Mammary epithelial cell (primary cell): ENCODE measurements at places on chromosomes 13 and 19. TPM values are rescaled to one million over a fixed set of nuclear protein-coding genes. Genes with fewer than 3 reads are reported as not detected.

CCDC70 gene
- not detected in 2 replicates for total RNA-seq

ZNF93 gene
- total RNA-seq, result 2.8 and 6.4 TPM in 2 replicates

- DNase-seq, result no peak
Measured at GRCh38 chr19:18742838-18743783, 48.0 kb downstream of the COMP start.

ZGLP1 gene
- total RNA-seq, result 3.7 and 5.5 TPM in 2 replicates

- no peak for DNase-seq
Measured at GRCh38 chr13:106530980-106531481, 4.4 kb downstream of the EFNB2 start.

- no peak for DNase-seq
Measured at GRCh38 chr13:106709522-106709921, 141.6 kb upstream of the ARGLU1 start.

GRCh38 chr13:40979232-40979631, 39.9 kb downstream of the ELF1 start:
- no peak for DNase-seq

SRRM5 gene
- 0.24 TPM in 1 of 2 replicates, not detected in the other for total RNA-seq

GRCh38 chr13:24036115-24036514, 124.4 kb upstream of the SPATA13 start:
- DNase-seq, result no peak

DNA sequence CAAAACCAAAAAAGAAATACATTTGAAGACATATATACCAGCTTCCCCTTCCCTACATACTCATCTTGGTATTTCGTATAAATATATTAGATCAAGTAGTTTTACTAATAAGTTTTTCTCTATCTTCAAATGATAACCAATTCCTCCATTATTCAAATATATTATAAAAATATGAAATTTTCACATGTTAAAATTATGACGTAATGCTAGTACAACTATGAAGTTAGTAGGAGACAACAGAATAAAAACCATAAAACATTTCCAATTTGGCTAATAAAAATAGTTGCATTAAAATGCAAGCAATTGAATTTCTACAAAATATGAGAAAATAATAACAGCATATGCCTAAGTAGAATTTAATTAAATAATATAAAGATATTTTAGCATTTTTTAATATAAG, 501.8 kb upstream of the SLITRK5 start:
- no peak for DNase-seq

KRI1 gene
- total RNA-seq, result 10.3 TPM

DNA sequence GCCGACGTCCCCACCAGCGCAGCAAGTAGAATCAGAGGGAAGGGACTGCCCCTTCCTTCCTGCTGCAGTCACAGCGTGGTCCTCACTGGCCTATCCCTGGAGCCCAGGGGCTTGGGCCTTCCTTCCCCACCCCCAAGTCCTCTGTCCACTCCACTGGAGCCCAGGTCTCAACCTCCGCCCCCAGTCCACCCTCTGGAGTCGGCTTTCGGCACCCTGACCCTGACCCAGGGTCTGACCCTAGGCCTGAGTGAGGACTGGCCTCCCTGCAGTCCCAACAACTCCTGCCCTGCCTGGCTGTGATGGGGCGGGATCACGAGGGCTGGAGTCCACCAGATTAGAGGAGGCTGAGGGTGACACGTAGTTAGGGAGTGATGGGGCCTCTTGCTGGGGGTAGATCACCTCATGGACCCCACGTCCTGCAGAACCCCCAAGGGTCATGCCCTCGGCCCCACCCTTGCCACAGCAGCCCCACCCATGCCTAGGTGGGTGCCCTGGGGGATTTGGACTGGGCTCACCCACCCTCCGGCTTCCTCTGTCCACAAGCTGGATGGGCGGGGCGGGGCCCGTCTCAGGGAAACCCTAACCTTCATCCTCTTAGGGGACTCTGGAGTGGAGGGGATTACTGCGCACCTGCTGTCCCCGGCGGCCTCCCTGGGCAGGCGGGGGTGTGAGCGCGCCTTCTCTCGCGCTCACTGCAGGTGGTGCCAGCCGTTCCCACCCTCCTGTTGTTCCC, 3.8 kb downstream of the RAX2 start:
- no peak for DNase-seq

DNA sequence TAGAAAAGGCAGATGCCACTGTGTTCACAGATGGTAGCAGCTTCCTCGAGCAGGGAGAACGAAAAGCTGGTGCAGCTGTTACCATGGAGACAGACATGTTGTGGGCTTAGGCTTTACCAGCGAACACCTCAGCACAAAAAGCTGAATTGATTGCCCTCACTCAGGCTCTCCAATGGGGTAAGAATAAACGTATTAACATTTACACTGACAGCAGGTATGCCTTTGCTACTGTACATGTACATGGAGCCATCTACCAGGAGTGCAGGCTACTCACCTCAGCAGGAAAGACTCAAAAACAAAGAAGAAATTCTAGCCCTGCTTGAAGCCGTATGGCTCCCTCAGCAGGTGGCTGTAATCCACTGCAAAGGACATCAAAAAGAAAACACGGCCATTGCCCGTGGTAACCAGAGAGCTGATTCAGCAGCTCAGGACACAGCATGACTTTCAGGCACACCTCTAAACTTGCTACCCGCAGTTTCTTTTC, 197.7 kb downstream of the ZNF737 start:
- DNase-seq, result no peak

RNF113B gene
- not detected in 2 replicates for total RNA-seq

FOXA3 gene
- not detected in 2 replicates for total RNA-seq

GRCh38 chr19:35565016-35565856, 1.8 kb upstream of the ATP4A start:
- no peak for DNase-seq

SHANK1 gene
- under 0.01 TPM for total RNA-seq

DNA sequence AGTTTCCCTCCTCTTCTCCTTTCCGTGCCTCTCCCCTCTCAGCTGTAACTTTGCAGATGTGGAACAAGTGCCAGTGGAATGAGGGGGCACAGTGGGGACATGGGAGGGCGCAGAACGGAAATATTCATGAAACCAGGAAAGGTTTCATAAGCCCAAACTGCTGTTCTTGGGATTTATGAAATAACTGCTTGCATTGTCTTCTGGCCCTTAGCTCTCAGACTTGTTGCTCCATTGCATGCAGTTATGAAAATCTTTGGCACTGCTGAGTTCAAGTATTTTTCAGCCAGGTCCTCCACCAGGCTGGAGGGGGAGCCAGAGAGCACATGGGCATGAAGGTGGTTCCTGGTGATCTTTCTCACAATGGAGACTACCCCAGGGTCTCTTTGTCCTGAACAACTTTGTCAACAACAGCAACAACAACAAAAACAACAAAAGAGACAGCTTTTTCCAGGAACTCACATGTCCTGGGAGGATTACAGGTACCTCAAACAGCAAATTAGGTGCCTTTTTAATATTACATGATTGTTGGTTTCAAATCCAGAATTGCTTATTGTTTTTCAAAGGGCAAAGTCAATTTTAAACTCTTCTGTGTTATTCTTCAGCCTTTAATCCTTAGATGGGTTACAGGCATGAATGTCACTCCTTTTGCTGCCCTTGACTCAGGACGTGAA, 1.5 kb downstream of the RGCC start:
- DNase-seq, result peak; percentile 53

GRCh38 chr13:30325668-30326067, 18.3 kb upstream of the KATNAL1 start:
- no peak for DNase-seq

DNA sequence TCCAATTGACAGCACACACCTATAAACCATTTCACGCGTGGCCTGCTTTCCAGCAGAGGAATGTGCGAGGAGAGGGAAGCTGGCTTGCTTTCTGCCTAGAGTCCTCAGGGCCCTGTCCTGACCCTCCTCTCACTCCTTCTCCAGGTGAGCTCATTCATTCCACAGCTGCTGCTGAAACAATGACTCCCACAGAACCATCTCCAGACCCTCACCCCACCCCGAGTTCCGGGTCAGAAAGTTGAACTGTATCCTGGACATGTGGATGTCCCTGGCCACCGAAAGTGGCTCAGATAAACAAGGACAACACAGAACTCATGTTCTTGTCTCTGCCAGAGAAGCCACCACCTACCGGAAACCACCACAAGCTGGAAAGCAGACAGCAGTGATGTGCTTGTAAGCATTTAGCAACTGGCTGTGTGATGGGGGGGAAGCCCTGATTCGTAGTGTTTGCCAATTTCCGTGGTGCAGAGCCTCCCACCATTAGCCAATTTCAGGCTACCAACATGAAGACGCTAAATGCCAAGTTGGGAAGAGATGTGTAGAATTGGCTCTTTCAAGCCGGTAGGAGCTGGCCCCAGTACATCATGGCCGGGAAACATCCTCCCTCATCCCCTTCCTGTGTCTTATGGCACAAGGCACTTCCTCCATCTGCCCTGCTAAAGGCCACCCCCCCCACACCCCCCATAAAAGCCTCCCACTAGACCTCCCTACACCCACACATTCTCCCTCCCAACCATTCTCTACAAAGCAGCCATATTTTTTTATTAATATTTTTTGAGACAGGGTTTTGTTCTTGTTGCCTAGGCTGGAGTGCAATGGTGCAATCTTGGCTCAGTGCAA, 5.0 kb downstream of the SYCE2 start:
- DNase-seq, result no peak

NALCN gene
- total RNA-seq, result 2.4 and 3.1 TPM in 2 replicates

DNA sequence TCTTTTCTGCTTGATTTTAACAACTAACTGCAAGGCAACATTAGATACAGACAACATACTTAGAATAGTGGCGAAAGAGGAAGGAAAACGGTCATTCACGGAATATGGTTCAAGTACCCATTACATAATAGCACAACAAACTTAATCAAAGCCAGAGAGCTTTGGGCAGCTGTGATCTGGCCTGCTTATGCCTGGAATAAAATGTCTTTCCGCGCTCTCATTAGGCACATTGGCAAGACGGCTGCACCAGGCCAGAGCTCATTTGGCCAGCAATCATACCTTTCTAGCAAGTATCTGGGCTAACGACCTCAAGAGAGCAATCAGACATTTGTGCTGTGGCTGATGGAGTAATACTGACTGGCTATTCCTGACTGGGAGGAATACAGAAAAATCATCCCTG, 112.8 kb downstream of the NALCN start:
- no peak for DNase-seq

DNA sequence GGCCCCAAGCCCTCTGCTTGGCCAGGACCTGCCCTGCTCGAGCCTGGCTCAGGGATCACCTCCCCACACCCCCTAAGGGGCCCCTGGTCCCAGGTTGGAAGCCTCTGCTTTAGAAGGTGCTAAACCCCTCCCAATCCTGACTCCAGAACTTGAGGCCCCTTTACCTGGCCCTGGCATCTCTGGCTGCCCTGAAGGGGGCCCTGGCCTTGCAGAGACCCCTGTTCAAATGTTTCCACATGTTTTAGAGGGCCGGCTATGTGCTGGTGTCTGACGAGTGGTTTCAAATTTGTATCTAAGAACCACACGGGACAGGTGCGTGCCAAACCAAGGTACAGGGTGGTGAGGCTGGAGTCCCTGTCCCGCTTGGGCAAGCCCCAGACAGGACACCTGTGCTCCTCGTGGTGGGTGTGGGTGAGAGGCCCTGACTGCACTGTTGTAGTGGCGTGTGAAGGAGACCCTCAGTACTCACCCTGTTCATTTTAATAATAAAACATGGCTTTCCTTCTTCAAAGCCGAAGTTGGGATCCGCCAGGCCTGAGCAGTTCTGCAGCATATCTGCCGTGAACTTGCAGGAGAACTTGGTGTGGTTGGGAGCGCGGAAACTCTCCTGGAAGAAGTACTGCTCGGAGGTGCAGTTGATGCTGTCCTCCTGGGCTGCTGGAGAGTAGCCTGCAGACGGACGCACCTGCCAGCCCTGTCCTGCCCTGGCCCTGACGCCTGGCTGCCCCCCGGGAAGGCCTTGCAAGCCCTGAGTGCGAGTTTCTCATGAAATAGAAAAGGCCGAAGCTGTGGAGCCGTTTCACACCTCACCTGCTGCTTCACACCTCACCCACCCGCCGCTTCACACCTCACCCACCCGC, 5.4 kb downstream of the ATP4B start:
- no peak for DNase-seq

ZNF85 gene
- total RNA-seq, result 5.7 and 9.8 TPM in 2 replicates

DNA sequence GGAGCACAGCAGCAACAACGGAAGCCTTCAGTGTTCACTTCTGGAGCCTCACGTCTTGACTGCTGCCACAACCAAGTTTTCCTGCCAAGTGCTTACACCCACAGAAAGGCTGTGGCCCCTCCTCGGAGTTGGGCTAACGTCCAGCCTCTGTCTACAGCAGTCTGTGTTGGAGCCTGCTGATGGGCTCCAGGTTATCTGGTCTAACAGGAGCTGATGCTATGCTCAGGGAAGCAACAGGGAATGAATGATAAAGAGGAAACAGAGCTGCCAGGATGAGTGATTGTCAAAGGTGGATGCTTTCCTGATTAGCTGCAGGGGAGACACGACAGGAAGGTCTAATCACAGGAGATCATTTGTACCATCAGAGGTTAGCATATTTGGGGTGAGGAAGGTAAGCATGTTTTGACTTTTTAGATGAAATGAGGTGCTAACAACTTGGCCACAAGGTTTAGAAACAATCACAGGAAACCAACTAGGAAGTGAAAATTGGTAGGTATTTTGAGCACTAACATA, 53.8 kb upstream of the RCBTB2 start:
- no peak for DNase-seq

- DNase-seq, result peak; percentile 63
Measured at GRCh38 chr13:51645154-51645650, 60.9 kb downstream of the WDFY2 start.

PPM1N gene
- total RNA-seq, result 1.3 TPM

MISP gene
- 19.0 and 21.0 TPM in 2 replicates for total RNA-seq
